ENCODE measurements at places on chromosomes 5 and 9.

DNA sequence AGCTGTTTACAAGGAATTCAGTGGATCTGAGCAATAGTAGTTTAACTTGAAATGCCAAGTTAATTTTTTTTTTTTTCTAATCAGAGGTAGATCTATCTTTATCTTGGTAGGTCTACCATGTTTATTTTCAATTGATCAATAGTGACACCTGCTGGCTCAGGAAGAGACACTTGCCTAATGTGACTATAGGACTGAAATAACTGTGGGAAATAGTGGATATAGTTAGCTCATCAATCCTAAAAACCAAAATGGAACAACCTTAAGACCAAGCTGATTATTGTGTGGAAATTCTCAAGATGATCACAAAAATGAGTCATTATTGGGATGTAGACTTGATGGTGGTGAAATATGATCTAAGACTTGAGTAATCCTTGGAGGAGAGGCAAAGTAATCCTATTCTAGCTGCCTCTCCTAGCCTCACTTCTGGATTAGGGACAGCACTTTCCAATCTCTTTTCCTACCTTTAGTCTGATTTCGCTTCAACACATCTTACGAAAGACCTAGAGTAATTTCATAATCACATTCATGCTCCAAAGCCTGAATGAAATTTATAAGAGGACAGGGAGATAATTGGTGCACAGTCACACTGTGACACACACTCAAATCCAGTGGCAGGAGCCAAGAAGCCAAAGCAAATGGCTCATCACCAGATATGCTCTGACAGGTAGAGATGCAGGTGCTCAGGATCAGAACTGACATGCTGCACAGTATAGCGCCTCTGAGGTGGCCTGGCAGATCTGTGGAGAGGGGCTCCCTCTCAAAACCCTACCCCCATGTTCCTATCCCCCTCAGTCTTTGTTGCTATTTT is 156.3 kb downstream of the HMHB1 start:
- no peak for DNase-seq

DNA sequence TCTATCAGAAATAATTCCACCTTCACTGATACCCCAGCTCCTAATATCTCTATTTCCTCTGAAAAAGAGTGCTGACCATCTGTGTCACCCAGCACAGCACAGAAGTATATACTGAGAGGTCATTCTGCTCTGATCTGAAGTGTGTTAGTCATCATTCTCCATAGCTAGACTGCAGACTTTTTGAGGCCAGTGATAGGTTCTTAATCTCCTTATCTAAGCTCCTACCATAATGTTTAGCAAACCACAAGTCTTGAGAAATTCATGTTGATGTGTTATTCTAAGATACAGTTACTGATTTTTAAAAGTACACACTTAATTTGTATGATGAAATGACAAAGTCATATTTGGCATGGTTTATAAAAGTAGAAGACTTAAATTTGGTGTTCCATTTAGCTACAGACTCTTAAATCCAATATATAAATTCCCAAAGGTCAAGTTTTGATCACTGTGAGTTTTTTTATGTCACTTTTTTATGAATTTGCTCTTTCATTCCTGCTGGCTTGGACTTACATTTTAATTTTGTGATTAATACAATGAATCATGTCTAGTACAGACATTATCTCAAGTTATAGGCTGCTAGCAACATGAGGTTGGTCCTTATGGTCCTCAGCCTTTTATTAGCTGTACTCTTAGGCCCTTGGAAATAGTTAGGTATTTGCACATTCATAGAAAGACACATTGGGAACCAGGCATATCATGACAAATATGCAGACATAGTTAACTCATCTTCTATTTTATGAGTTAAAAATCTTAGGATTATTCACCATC is 380.8 kb downstream of the EBF1 start:
- no peak for DNase-seq

DNA sequence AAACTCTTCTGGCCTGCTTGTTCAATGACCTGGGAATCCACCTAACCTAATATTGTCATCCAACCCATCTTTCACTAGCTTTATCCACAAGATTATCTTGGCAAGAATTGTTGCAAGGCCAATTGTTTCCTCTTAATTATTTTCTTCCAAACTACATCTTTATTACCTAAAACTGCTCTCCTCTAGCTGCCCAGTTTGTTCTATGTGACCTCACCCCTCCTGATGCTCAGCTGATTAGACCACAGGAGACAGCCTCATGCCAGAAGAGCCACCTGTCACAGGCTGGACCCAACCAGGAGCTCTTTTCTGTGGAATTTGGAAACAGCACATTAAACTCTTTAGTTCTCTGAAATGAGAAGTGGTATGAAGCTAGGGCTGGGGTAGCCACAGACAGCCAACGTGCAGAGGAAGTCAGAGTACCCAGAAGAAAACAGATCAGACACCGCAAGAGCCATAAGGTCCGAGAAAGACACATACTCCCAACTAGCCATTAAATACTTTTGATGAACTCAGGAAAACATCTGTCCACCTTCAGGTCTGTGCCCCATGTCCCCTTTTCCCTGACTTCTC is 12.0 kb downstream of the SAXO1 start:
- DNase-seq, result peak; percentile 17

DNA sequence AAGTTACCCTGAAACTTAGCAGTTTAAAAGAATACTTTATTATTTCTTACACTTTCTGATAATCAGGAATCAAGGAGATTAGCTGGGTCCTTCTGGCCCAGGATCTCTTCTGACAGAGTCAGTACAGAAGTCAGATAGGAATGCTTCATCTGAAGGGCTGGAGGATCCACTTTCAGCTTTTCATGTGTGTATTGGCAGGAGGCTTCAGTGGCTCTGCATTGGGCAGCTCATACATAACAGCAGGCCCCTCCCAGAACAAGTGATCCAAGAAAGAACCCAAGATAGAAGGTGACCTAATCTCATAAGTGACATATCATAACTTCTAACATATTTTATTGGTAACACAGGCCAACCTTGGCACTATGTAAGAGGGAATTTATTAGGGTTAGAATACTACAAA is 258.4 kb downstream of the HCN1 start:
- no peak for DNase-seq

DNA sequence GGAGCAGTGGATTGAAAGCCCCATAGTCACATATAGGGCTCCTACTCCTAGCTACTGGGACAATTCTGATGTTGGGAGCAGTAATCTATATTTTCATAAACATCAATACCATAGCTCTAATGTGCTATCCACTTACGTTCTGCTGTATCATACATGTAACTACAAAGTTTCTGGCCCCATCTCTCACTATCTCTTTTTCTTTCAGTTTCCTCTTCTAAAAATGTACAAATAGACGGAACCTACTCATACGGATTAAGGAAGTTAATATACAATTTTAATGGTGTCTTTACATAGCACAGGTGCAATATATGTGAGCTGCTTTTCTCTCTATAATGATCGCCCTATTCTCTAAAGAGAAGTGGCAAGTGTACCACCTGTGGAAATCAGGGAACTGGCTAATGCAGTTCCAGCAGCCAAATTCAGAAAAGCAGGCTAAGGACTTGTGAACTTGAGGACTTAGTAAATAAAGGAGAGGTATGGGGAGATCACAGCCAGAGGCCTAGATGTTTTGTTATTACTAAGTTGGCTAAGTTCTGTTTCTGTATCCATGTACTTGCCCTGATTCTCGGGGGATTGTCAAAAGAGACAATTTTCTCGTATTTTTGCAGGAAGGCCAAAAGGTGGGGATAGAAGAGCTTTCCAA is 1021.9 kb downstream of the CDH12 start:
- DNase-seq, result no peak

DNA sequence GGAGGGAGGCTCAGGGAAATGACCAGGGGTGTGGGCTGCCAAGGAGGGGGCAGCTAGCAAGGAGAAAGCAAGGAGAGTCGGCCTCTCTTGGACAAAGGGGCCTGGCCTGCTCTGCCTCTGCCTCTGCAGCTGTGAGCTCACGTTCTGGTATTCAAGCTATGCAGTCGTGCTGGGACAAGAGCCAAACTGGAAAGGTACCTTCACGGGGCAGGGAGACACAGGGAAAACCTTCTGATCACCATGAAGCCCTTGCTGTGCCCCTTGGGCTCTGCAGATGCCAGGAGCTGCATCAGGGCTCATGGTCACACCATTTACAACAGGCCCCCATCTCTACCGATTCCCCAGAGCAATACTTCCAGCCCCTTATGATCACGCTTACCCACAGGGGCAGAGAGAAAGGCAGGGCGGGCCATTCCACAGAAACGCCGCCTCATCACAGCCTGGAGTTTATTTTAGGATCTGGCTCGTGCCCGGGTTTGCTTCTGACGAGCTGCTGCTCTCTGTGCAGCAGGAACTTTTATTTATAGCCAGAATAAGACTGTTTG is 63.2 kb downstream of the PRRT1B start:
- DNase-seq, result no peak

DNA sequence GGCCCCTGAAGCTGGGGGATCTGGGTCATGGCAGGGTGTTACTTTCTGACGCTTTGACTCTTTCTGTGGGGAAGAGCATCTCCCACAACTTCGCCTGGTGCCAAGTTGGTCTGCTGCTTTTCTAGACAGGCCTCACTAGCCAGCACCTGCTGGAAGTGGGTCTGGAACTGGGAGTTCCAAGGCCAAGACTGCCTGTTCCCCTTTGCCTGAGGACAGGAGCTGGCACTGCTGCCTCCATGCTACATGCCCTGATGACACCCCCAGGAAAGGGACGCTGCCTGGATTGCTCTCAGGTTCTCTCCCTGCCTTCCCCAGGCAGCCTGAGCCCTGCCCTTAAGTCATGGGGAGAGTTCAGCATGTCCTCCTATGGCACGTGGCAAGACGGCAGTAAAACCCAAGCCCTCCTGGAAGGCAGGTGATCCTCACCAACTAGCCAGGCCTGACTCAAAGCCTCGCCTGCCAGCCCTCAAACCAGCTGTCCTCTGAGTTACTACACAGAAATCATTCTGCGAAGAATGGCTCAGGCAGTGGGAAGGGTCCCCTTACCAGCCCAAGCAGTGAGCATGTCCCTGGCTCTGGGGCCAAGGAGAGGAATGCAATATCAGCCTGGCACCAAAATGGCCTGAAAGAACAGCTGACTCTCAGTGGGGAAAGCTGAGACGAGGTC is 35.8 kb downstream of the SEC61B start:
- no peak for DNase-seq

GRCh38 chr5:10151656-10152055 is 98.0 kb downstream of the ATPSCKMT start:
- no peak for DNase-seq

DNA sequence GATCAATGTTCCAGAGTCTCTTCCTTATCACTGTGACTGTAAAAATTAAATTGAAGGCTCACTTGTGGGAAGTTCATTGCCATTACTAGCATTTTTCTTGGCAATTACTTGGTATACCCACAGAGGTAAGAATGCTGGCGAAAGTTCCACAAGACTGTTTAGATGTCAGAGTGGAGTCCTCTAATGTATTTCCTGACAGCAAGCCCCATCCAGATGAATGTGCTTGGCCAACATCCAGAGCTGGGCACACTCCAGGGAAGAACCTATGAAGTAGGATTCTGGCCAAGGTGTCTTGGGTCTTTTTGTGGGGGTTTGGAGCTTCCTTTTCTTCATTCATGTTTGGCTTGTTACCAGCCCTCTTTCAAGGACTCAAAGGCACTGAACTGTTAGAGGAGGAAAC is 473.6 kb downstream of the DMAC1 start:
- no peak for DNase-seq

DNA sequence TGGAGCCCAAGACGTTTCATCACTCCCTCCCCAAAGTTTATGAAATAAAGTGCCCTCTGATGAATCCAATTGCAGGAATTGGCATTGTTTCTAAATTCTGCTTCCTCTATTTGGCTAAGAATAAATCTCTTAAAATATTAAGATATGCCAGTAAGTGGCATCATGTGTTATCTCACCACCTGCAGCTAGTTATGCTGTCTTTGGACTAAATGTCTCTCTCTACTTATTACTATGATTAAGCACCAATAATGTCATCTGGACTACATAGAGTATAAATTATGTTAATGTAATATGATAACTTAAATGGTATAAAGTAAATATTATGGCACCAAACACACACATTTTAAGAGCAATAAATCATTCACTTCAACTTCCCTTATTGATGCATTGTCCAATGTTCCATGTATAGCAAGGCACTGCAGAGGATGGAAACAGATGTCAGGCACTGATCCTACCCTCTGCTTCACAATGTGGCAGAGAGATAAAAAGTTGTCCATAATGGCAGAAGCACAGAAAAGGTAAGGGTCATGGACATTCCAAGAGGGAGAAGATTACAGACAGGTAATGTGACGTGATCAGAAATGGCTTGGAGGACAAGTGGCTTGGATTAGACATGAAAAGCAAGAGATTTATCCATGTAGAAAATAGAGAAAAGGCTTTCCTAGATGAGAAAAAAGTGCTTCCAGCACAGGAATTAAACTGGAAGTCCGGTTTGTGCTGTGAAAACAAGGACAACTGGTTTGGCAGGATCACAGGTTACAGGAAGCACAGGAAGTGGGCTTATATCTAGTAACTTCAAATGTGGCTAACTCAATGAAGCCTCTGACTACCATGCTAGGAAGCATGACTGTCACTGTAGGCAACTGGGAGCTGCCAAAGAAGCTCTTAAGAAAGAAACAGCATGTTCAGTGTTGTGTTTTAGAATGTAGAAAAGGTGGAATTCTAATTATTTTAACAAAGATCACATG is 26.7 kb downstream of the MARCHF11 start:
- no peak for DNase-seq

DNA sequence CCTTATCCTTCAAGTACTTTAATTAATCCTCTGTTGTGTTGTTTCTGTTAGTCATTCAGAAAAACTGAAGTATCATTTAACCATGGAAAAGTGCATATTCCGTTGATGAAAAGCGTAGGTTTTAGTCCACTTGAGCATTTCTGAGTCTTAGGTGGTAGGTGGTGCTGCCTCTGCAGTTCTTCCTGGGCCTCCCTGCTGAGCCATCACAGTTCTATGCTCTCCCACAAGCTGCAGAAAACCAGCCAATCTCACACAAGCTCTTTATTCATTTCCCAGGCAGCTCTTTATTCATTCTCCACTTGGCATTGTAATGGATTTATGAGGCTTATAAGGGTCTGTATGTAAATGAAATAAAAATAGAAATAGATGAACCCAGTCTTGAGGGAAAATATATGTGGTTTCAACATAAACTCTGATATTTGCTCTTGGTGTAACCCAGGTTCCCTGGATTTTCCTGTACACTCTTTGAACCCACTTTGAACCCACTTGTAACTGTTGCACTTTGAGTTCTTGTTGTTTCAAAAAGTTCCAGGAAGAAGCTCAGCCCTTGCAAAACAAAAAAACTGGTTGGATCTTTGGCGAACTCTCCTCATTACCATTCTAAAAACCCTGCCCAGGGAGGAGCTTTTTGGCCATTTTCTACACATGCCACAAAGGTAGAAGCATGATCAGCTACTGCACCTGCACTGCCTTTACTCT is 56.0 kb downstream of the ZNF510 start:
- no peak for DNase-seq

- DNase-seq, result no peak
Measured at GRCh38 chr5:85375525-85375924, 990.8 kb upstream of the EDIL3 start.
